ENCODE measurements at places on chromosomes 12 and 14.

DNA sequence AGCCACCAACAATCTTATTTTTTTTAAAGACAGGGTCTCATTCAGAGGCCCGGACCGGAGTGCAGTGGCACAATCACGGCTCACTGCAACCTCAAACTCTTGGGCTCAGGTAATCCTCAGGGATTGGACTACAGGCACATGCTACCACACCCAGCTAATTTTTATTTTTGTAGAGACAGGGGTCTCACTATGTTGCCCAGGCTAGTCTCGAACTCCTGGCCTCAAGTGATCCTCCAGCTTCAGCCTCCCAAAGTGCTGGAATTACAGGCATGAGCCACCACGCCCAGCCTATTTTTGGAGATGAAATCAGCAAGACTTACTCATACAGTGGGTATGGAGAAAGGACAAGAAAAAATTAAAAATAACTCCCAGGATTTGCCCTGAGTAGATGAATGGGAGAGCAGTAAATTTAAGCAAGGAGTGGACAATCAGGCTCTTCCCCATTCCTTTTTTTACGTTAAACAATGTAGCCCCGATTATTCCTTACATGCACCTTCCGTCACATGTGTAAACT, 13.2 kb downstream of the FMNL3 start:
- DNase-seq: no peak

- no peak for DNase-seq
These were observed 283.4 kb upstream of the TMTC1 start for GRCh38 chr12:30067146-30067545.

DNA sequence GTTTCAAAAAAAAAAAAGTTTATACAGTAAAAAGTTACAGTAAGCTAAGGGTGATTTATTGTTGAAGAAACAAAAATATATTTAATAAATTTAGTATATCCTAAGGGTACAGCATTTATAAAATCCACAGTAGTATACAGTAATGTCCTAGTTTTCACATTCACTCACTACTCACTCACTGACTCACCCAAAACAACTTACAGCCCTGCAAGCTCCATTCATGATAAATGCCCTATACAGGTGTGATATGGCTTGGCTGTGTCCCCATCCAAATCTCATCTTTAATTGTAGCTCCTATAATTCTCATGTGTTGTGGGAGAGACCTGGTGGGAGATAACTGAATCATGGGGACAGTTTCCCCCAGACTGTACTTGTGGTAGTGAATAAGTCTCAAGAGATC, 61.7 kb downstream of the TC2N start:
- DNase-seq: no peak

DNA sequence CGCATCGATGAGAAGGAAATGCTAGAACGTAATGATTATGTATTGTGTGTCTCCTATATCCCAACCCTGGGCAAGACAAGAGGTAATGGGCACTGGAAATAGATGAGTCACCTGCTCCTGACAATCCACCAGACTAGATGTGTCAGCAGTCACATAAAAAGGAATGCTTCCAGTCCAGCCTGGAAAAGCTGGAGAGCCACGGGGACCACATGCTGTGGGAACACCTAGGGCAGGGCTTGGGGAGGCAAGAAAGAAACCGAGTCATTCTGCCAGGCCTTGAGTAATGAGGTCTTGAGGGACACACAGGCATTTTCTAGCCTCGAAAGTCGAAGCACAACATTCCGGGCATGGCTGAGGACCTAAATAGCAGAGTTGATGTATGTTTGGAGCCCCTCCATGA, 716.7 kb upstream of the TMEM132C start:
- DNase-seq: no peak

GRCh38 chr14:34692348-34692747, 22.0 kb downstream of the CFL2 start:
- no peak for DNase-seq

- DNase-seq: no peak
These were observed 213.1 kb downstream of the AEBP2 start for GRCh38 chr12:19652386-19652785.

DNA sequence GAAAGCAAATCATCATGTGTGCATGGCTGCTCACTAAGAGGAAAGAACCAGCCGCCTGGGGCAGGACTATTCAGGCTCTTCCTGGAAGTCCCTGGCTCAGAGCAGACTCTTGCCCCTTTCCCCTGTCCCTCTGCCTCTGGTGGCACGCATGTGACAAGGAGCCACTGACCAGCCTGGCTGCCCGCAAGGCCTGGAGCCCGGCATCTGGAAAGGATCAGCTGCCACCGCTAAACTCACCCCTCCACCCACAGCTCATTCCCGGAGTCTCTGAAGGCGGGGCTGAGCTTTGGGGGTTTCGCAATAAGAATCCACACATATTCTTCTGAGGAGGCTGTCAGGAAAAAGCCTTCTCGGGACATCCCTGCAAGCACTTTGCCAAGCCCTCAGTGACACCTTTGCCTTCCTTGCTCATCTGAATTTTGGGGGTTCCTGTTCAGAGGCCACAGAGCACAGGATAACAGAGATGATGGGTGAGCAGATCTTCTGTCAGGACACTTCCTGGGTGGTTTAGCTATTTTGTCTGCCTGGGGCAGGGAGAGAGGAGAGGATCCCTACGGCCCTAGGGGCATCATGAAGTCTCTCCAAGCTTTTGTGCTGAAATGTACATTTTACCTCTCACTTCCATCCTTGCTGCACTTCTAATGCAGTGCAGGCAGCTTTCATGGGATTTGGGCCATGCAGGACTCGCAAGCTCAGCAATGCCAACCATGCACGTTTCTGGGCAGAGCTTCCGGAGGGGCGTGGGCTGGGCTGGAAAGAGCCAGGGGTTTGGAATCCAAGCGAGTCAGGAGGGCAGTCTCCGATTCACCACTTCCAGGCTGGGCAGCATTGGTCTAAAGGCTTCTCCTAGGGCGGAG, 124.8 kb upstream of the MAP1LC3B2 start:
- DNase-seq: peak; percentile 23

DNA sequence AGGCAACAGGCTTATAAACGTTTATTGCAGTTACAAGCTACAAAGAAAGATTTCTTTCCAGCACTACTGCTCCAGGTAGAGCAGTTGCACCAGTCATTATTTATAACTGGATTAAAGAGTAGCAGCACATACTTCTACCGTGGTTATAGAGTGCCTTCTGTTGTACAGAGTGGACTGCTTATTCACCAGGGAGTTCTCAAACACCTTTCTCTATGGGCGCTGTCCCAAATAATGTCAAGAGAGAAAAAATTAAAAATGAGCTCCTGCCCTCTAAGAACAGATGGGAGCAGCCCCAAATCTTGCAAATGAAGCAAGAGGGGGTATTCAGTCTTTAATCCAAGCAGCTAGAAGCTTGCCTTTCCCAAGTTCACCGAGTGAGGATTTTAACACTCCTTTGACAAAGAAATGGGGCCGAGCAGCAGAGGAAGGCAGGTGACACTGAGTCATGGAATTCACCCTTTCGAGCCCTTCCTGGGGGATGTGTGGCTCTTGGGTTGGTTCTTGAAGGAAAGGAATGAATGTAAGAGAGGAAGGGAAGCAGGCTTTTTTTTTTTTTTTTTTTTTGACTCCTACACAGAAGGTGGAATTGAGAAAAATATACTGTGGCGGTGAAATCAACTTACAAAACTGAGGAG, 181.2 kb downstream of the PRKCH start:
- no peak for DNase-seq

GRCh38 chr12:55818886-55819285, 1.0 kb downstream of the ORMDL2 start:
- DNase-seq: no peak

DNA sequence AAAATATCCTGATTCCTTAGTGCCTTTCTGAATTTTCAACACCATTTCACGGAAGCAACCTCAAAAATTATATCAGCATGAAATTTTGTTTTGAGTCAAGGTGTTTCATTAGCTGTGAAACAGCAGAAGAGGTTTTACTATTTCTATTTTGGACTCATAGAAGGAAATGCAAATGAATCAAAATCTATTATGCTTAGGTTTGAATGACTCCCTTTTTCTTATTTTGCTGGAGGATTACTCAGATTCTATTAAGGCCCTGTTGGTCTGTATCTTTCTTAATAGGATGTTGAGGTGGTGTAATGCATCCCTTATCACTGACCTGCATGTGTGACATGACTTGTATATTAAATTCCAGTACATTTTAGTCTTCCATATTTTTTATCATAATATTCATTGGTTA, 165.8 kb downstream of the TMTC2 start:
- no peak for DNase-seq

DNA sequence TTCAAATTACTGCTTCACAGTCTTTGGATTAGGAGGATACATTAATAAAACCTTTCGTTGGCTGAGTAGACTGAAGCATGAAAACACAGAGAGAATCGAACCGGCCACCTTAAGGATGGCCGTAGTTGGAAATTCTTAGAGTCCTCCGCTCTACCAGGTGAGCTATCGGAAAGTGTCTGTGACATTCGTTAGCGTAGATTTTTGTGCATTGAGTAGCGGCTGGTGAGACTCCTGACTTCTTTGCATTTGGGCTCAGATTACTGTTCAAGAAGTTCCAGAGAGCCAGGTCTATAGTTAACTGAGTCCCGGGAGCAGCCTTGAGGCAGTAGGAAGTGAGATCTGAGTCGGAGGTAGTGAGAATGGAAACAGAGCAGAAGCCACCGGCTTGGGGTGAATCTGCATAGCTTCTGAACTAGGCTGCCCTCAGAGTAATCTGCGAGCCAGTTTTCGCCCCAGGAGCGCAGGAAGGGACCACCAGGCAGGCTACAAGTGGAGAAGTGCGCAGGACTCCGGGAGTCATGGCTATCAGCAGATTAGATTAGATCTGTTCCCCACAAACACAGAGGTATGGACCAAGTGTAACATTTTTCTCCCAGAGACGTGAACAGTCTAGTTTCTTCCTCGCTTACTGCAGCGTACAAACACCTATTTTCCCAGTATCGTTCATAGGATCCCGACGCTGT, 11.0 kb downstream of the OR6S1 start:
- no peak for DNase-seq

GRCh38 chr14:50425816-50426215, 29.1 kb upstream of the CDKL1 start:
- no peak for DNase-seq

GRCh38 chr12:114480337-114481199, 74.6 kb upstream of the TBX5 start:
- DNase-seq: no peak

DNA sequence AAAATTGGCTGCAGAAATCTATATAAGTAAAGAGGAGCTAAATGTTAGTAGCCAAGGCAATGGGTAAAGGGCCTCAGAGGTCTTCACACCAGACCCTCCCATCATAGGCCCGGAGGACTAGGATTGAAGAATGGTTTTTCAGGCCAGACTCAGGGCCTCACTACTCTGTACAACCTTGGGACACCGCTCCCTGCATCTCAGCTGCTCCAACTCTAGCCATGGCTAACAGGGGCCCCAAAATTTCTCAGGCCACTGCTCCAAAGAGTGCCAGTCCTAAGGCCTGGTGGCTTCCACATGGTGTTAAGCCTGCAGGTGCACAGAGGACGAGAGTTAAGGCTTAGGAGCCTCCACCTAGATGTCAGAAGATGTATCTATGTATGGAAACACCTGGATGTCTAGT, 155.5 kb upstream of the MGAT4C start:
- DNase-seq: no peak

DNA sequence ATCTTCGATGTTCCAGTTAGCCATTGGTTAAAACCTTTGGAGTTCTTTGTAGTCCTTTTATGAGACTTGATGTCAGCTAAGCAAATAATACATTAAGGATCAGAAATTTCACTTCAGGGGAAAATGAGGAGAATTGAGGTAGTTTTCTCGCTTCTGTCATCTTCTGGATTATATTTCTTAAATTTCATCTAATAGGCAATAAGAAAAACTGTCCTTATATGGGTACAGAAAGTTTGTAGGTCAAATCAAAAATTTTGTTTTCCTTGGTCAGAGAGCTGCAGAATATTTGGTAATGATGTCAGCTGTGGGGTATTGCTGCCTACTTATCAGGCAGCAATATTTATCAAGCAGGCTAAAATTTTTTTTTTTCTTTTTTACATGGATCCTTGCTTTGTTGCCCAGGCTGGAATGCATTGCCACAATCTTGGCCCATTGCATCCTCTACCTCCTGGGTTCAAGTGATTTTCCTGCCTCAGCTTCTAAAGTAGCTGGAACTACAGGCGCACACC, 37.1 kb downstream of the RIMKLB start:
- no peak for DNase-seq

GRCh38 chr14:50396631-50397389, at the start of gene CDKL1:
Gene CDKL1, minus strand, starts transcription at chr14:50396881. Its CDS starts 1,013 bp downstream, at chr14:50395868.
- peak; percentile 70 for DNase-seq

- DNase-seq: peak; percentile 60
These were observed 63.6 kb downstream of the CHST11 start for GRCh38 chr12:104520242-104520900.

DNA sequence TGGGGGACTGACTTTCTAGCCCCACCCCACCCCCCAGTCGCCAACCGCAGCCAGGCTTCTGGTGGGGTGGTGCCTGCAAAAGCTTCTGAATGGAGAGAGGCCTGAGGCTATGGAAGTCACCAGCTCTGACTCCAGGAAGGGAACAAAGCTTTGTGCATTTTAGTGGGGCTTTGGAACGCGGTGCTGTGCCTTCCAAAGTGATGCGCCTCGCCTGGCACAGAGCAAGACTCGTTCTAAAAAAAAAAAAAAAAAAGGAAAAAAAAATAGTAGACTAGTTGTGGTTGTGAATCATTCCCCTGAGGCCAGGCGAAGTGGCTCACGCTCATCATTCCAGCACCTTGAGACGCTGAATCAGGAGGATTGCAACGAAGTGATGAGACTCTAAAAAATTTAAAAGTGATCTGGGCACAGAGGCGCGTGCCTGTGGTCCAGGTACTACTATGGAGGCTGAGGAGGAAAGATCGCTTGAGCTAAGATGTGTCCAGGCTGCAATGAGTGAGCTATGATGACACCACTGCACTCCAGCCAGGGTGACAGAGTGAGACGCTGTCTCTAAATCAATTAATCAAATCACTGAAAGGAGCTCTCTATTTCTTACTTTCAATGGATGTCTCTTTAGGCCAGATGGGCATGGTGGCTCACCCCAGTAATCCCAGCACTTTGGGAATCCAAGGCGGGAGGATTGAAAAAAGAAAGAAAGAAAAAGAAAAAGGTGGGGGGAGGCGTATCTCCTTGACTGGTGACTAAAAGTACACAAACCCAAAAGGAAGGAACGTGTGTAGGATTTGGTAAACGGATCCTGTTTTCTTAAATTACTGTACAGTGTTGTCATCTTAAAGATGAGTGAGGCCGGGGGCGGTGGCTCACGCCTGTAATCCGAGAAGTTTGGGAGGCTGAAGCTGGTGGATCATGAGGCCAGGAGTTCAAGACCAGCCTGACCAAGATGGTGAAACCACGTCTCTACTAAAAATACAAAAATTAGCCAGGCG, 259.6 kb upstream of the ALG10B start:
- DNase-seq: no peak

DNA sequence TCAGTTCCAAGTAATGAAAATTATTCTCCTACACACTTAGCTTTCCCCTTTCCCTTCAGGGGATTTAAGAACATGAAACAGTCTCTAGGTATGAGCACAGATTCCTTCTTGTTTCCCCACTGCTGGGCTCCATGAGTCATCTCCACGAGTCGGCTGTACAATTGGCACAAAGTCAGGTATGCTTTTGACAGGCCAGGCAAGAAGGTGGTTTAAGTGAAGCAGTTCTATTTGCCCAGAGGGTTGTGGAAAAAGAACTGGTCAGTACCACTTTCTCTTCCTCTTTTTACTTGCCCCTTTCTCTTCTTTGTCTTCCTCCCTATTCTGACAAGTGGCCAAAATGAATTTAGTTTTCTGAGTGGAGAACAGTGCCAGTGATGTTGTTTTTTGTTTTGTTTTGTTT, 16.3 kb downstream of the DYNC1H1 start:
- peak; percentile 37 for DNase-seq

- DNase-seq: no peak
These were observed 485.6 kb upstream of the TMEM132C start for GRCh38 chr12:127781336-127781735.

GRCh38 chr14:57388067-57388466, 2.3 kb upstream of the NAA30 start:
- DNase-seq: no peak

Measured in Peyer's patch (tissue), 4 donors.